ENCODE measurements at places on chromosomes 5 and 9.

GRCh38 chr5:158286827-158287226 is 427.9 kb upstream of the CLINT1 start:
- DNase-seq, result no peak

DNA sequence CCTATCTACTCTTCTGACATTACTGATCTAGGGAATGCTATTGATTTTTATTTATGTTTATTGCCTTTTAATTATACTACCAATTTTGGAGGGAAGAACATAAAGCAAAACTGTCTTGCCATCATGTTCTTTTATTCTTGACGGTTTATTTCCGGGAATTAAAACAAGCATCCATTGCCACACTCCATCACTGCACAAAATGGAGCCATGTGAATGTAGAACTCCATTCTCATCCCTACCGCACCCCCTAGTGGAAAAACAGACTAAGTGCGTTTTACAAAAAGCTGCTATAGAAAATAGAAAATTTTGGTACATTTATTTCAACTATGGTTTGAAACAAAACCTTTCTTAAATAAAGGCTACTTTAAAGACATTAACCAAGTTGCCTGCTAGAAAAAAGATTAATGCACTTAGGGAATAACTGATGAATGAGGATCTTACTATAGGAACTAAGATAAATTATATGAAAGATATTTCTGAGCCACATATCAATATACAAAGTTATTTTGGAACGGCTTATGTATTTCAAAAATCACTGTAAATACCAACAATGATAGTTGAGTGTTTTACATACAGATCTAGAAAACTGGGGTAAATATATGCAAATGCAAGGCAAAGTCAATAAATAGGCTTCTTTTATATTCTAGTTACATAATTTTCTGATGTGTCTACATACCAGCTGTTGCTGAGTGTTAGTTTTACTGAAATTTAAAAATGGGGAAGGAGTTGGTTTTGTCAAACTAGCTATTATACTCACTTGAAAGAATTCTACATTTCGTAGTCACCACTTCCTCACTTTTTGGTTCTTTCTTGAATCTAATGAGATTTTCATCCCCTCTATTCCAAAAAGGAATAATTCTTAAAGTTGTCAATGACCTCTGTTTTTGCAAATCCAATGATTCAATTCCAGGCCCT is 26.5 kb downstream of the OXCT1 start:
- no peak for DNase-seq

DNA sequence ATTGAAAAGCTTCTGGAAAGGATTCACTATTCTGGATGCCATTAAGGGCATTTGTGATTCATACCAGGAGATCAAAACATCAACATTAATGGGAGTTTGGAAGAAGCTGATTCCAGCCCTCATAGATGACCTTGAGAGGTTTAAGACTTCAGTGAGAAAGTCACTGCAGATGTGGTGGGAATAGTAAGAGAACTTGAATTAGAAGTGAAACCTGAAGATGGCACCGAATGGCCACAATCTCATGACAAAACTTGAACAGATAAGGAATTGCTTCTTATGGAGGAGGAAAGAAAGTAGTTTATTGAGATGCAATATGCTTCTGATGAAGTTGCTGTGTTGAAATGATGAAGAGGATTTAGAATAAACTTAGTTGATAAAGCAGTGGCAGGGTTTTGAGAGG is 254.6 kb upstream of the SLC24A2 start:
- DNase-seq, result no peak

DNA sequence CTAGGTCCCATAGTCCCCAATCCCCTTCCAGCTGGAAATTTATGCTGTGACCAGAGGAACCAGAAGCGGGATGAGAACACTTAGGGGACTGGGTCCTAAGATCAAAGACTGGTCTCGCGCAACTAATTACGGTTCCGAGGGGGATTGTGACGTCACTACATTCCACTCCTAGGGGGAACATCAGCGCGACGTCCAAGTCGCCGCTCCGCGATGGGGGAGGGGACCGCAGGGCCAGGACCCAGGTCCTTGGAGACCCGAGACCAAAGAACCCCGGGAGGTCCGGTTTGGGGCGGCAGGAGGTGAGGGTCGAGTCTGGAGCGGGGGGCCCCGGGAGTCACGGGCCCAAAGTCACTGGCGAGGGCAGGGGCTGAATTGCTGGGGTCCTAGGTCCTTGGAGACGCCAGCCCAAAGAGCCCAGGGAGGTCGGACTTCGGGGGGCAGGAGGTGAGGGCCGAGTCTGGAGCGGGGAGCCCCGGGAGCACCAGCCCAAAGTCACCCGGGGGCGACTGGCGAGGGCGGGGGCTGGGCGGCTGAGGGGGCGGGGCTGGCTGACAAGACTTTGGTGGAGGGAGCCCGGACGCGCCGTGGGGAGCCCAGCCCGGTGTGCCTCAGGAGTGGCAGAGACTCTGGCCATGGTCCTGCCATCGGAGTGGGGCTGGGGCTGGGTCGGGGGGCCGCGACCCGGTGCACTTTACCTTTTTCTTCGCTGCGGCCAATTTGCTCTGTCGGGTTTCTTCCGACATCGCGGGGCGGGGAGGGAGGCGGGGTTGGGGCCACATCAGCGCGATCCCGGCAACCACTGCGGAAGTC is at the start of gene GOLGA2:
Gene GOLGA2, minus strand, starts transcription at position 810 of the 810 bp plus-strand sequence. Its CDS starts 31 bp downstream, at position 779.
- no peak for DNase-seq

DNA sequence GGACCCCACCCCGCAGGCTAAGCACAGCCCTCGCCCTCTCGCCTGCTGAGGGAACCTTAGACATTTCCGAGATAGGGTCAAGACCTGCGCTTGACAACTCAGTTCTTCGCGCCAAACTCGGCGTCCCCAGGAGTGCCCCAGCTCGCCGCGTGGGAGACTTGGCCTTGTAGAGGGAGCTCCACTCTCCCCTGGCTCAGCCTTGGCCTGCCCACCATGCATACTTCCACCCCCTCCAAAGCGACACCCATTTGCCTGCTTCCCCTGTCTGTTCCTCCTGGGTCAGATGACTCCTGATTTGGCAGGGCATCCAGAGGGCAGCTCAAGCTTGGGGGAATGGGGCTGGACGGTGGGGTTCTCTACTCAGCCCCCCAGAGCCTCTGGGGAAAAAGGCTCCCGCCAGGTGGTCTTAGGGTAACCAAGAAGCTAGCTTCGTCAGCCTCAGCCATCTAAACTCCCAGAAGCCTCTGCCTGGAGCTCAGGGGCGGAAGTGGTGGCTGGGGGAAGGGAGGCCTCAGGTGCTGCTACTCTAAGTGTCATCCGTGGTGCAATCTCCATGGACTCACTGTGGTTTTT is 560 bp downstream of the DOCK2 start:
- DNase-seq, result peak; percentile 69

GRCh38 chr9:124420991-124421543 is 5.8 kb upstream of the PSMB7 start:
- DNase-seq, result no peak

GRCh38 chr5:7261049-7261448 is 134.9 kb upstream of the ADCY2 start:
- no peak for DNase-seq

GRCh38 chr9:95085036-95085770 is 232.3 kb downstream of the FANCC start:
- DNase-seq, result no peak

DNA sequence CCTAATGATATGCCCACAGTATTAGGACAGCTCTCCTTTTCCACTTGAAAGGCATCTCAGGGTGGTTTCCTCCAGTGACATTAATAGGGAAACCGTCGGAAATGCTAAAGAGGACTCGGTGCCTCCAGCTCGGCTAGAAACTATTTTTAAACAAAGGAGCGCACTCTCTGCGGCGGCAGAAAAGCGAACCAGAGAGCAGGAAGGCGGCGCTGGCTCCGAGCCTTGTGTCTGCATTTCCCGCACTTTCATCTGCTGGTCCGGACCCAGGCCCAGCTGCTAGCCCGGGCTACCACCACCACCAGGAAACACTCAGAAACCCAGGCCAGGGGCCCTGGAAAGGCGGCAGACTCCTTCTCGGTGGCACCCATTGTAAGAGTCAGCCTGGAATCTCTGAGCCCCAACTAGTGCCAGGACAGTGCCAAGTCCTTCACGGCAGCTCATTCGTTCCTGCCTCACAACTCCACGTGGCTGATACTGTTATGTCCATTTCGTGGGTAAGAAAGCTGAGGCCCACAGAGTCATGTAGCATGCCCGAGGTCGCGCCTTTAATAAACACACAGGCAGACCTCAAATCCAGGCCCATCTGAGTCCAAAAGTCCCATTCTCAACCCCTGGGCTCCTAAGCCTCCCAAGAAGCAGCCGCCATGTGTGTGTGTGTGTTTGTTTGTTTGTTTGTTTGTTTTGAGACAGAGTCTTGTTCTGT is 73.9 kb downstream of the VAV2 start:
- DNase-seq, result no peak

GRCh38 chr9:22413884-22414283 is 32.7 kb upstream of the DMRTA1 start:
- DNase-seq, result no peak

GRCh38 chr9:128293091-128293490 is 17.0 kb downstream of the SWI5 start:
- DNase-seq, result no peak

DNA sequence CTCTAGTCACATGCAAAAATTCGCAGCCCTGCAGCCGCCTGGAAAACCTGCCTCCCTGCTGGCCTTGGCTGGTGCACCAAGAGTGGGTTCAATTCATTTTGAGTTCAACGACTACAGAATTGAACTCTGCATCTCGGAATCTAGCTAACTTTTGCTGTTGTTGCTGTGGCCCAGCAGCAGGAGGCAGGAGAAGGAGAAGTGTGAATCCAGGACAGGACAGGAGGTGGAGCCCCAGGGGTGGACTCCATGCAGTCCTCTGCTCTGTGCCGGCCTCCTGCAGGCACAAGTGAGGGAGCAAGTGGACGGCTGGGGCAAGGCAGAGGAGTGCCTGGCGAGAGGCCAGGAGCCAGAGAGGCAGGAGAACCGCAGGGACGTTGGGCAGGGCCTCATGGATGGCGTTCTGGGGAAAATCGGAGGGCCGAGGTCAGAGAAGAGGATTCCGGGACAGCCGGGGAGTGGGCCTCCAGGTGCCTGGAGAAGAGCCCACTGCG is 214.2 kb downstream of the FANCC start:
- no peak for DNase-seq

DNA sequence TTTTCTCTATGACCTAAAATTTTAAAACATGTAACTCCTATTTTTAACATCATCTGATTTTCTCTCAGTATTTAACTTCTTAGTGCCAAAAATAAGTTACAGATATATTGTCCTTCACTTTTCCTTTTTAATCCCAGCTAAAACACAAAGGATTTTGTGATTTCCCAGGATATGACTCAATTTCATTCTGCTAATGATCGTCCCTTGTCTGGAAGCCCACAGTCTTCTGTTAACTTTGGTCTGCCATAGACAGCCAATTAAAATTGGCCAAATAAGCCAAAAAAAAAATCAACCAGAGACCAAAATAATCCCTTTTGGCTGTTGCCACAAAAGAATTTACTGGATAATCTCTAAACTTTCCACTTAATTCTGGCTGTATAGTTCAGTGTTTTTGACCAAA is 124.5 kb upstream of the FST start:
- no peak for DNase-seq

DNA sequence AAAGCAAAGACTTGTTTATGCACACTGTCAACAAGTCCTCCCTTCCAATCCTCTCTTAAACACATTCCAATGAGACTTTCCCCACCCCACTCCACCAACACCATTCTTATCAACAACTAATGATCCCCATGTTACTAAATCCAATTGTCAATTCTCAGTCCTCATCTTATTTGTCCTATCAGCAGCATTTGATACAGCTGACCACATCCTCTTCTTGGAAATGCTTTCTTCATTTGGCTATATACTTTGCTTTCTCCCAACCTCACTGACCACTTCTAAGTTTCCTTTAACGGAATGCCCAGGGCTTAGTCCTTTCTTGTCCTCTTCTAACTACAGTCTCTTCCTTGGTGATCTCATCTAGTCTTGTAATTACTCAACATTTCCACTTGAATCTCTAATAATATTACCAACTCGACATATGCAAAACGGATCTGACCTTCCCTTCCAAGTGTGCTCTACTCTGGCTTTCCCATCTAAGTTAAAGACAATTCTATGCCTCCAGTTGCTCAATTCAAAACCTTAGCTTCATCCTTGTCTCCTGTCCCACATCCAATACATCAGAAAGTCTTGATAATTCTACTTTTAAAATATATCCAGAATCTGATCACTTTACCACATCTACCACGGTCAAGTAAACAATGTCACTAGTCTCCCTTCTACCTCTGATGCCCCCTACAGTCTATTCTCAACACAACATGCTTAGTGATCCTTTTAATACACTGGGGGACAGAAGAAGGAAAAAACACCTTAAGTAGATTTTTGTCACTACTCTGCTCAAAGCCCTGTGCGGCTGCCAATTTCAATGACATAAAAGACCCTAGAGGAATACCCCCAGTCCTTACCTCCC is 25.5 kb downstream of the AGTPBP1 start:
- no peak for DNase-seq

DNA sequence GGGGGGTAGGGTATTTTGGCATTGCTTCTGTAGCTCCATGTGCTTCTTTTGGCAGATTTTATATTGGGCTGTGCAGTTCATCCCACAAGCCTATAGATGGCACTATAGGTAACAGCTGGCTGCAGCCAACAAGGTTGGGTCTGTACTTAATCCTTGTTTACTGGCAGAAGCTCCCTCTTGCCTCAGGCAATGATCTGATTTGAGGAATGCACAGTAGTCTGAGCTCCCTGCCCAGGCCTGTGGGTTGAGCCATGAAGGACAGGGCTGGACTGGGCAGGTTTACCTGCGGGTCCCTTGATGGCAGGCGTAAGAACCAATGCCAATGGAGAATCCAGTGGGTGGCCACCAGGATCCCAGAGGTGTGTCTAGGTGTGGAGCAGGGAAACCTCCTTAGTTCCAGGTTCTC is 11.7 kb upstream of the OR1J2 start:
- DNase-seq, result peak; percentile 6

- peak; percentile 39 for DNase-seq
Observed at GRCh38 chr9:33452828-33453271, 5.5 kb upstream of the AQP3 start.

GRCh38 chr5:180723936-180724335 is 15.9 kb downstream of the OR2Y1 start:
- no peak for DNase-seq

DNA sequence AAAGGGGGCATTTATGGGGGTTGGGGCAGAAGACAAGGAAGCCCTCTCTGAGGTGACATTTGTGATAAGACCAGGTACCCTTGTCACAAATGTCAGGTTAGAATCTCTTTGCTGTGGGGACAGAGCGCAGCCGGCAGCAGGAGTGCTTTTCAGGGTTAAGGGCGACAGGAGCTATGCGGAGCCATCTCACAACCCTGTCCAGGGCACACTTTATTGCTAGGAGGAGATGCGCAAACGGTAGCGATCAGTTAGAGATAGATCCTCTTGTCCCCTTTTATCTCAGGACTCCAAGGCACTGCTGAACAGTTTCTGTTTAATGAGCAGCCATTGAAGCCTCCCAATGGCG is 438 bp upstream of the LAMC3 start:
- DNase-seq, result no peak

GRCh38 chr9:117247266-117247665 is 167.6 kb downstream of the ASTN2 start:
- DNase-seq, result no peak

GRCh38 chr5:132224716-132225115 is 2.9 kb downstream of the P4HA2 start:
- DNase-seq, result no peak

- DNase-seq, result no peak
Observed at GRCh38 chr5:143373076-143373475, 30.4 kb downstream of the NR3C1 start.

- no peak for DNase-seq
Observed at GRCh38 chr9:97900738-97901565, 21.3 kb downstream of the TRMO start.

Data from activated T-cell treated with anti-CD3 and anti-CD28 coated beads for 24 hours (primary cell).